ENCODE measurements at places on chromosomes 5 and 9. TPM values are rescaled to one million over a fixed set of nuclear protein-coding genes. Genes with fewer than 3 reads are reported as not detected.
A peak's percentile ranks its signal among the peaks of the same experiment; 100 is the strongest.

Gene SNX2
- 47.5 TPM for total RNA-seq

Gene OR1K1
- total RNA-seq, result not detected

Gene IL11RA
- total RNA-seq, result 48.9 TPM

Gene TMC1
- 0.32 TPM for total RNA-seq

- ATAC-seq, result no peak
Observed at GRCh38 chr5:174064171-174064570, 18.7 kb downstream of the NSG2 start.

DNA sequence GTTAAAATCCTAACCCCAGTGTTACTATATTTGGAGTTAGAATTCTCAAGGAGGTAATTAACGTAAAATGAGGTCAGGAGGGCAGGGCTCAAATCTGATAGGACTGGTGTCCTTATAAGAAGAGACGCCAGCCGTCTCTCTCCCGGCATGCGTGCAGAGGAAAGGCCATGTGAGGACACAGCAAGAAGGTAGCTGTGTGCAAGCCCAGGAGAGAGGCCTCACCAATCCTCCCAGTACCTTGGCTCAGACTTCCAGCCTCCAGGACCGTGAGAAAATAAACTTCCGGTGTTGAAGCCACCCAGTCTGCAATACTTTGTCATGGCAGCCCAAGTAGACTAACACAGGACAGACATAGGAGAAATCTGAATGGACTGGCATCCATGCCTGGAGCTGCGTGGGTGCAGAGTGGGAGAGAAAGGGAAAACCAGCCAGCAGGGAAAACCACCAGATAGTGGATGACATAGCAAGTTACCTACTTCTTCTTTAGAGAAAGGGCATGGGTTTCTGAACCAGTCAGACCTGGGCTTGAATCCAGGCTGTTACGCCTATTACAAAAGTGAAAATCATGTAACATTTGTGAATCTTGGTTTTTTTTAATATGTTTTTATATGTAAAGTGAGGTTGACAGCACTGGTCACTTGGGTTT is 89.2 kb downstream of the FSTL4 start:
- ATAC-seq, result no peak

DNA sequence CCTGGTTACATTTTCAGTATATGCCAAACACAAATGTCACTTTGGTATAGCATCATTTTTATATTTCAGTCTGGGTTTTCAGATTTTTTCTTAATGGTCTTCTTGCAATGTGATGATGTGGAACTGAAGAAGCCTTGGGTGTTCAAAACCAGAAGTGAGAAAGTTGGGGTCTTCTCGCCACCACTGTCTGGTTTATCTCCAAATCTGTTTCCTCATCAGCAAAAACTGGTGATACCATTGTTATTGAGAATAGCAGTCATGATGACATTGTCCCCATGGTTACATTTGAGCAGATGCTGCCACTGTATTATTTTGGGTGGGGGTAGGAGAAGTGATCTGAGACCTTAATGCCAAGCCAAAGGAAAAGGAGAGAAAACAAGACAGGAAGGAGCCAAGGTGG is 85.9 kb upstream of the MAP3K1 start:
- no peak for ATAC-seq

DNA sequence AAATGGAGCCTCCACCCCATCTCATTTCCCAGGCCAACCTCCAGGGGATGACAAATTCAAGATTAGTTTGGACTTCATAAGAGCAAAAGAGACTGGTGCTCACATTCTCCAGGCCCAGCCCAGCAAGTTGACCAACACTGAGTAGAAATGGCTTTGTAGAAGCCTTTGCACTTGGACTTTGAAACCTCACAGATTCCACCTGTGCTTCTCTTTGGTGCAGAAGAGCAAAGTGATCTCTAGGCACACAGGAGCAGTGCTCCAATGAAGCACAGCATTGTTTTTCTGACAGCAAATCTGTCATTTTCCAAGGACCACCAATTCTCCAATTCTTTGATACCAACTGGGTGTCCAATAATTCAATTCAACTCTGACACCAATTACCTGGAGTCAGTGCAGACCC is 17.1 kb upstream of the RNF145 start:
- ATAC-seq, result no peak

GRCh38 chr5:14812166-14812565 is 59.4 kb downstream of the ANKH start:
- no peak for ATAC-seq

DNA sequence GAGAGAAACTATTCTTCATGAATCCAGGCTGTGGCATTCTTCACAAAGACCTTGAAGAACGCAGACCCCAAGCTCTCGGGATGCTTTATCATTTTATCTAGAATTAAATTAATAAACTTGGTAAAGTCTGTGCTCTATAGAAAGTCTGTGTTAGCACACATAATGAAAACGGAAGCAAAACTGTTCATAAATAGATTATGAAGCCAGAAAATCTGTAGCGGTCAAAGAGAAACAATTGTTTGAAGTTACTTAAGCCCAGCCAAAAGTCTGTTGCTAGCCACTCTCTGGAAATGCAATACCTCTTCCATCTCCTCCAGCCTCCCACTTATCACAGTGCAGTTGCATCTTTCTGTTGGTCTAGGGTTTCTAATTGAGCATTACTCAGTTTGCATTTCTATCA is 375.9 kb downstream of the KIF4B start:
- no peak for ATAC-seq

GRCh38 chr5:82424211-82424610 is 146.1 kb upstream of the RPS23 start:
- no peak for ATAC-seq

DNA sequence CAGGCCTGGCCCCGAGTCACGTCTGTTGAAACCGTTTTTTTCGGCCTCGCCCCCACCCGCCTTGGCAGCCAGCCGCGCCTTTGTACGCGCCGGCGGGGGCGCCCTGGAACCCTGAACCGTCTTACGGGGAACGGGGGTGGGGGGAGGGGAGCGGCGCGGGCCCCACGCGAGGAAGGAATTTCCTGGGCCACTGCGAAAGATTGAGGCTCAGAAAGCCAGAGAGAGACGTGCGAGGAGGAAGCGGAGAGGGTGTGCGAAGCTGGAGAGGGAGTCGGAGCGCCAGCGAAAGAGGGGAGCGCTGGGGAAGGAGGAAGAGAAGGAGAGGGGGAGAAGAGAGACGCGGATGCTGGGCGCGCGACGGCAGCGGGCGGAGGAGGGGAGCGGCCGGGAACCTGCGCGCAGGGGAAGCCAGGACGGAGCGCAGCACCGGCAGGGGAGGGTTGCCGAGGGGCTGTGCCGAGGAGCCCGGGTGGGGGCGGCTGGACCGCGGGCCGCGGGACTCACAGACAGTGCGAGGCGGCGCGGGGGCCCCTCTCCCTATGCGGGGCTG is 4.6 kb upstream of the PRDM12 start:
- ATAC-seq, result no peak

DNA sequence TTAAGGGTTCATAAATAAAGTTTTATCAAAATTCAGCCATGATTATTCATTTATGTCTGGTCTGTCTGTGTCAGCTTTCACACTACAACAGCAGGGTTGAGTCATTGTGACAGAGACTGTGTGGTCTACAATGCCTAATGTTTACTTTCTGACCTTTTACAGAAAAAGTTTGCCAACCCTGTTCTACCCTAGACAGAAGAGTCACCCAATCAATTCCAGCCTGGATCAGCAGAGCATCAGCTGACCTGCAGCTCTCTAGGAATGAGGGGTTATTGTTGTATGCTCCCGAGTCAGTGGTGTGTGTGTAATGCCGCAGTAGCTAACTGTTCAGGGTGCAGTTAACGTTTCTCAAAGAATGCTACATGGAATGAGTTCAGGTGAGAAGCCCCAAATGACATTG is 87.3 kb downstream of the HRH2 start:
- ATAC-seq, result peak; percentile 74

DNA sequence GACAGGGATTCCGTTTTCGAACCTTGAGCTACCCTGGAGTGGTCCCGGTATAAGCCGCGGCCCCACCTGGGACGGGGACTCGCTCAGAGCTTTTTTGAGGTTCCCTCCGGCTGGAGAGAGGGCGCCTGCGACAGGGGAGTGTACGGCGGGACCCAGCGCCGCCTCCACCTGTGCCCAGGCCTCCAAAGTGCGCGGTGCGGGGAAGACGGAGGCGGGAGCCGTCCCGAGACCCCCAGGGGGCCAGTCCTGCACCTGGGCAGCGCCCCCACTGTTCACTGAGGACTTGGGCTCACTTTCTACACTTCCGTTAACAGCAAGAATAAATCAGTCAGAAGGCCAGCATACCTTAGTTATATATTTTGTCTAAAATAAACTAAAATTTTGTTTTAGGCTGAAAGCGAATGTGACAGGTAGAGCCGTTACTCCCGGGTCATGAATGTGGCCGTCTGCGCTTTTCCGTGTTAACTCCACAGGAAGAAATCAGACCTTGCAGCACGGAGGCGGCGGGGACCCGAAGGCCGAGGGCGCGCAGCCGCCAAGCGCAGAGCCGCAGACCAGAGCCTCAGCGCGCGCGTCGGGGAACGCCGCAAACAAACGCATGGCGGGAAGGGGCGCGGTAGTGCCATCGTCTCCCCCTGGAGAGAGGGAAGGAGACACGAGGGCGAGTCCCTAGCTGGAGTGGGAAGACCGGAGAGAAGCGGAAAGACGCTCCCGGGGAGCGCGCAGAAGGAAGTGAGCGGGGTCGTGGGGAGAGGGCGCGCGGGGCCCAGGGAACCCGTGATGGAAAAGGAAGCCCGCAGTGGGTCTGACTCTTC is 14.1 kb downstream of the TRIM7 start:
- peak; percentile 5 for ATAC-seq

DNA sequence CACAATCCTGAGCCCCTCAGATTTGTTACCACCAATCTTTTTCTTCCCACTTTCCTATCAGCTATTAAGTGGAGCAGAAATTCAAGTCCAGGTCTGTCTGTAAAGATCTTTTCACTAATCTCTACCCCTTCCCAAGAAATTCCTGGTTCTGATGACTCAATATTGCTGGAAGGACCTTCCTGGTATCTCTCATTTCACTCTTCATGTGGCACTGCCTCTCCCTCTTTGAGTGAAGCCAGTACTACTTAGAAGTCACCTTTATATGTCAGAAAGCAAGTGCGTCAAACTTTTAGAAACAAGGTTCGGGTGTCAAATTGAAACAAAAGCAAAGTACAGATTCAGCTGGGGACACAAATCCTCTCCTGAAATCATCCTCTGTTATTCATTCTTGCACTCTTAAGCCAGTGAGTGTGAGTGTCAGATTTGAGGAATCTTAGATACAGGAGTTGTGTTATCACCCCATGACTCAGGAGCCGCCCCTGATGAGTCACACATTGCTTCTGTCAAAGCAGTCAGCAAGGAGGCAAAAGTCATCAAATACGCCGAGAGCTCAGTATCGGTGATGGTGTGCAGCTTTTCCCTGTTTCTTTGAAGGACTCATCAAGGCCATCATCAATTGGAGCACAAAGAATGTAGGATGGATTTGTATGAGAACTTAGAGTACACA is 313.0 kb downstream of the CETN3 start:
- no peak for ATAC-seq

DNA sequence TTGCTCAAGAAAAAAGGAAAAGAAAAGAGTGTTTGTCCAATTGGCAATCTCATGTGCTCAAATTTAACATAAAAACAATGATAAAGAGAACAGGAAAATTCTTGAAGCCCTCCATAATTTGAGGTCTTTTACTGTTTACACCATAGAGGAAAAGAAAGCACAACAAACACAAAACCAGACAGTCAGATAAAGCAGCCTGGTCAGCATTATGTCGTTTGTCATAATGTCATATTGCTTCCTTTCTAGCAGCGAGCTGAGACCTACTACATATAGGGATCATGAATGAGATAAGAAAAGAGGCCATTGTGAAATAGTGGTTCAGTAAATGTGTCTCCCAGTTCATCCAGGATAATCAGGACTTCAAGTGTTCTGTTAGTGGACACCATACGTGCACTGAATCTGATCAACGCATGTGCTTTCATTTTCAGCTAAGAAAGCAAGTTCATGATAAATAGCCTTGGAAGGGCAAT is 64.7 kb upstream of the SELENOP start:
- ATAC-seq, result no peak

DNA sequence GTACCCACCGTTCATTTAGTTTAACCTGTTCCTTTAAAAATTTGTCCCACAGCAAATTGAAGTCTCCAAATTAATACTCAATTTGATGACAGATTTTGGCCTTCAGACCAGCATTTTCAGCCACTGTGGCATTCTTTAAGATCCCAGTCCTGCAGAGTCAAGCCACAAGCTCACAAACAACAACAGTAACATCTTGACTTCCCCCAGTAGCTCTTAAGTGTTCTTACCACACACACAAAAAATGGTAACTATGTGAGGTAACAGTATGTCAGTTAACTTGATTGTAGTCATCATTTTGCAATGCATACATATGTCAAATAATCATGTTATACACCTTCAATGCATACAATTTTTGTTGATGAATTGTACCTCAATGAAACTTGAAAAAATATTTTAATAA is 247.9 kb downstream of the LURAP1L start:
- ATAC-seq, result no peak

GRCh38 chr5:104540448-104540847 is 977.9 kb upstream of the NUDT12 start:
- no peak for ATAC-seq
